ENCODE measurements at places on chromosomes 3 and 15.

- no peak for DNase-seq
Observed at GRCh38 chr3:169152319-169152718, 511.2 kb downstream of the MECOM start.

DNA sequence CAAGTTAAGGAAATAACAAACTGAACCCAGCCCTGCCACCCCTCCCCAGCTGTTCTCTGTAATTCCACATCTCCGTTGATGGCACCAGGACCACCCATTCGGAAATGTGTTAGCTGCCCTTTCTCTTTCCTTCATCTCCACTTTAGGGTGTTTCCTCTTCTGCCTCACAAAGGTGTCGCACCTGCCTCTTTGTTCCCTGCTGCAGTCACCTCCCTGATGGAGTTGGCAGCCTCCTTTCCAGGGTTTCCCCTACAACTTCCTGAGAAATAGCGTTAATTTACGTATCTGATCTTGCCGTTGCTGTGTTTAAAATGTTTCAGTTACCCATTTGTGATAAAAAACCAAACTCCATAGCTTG is 57.3 kb downstream of the GPR171 start:
- DNase-seq, result no peak

DNA sequence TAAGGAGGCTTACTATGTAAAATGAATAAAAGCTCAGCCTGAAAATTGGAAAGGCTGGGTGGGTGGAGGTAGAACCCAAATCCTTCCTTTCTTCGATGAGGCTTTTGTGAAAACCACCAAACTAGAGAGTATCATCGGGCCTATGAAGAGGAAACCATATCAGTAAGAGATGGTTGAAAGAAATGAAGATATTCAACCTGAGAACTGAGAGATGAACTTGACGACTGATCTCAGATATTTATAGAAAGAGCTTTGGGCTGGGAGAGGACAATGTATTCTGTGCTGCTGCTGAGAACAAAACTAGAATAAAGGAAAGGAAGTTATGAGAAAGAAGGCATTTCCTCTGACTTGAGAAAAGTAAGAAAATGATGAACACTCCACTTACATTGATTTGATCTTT is 236.6 kb downstream of the KCNH8 start:
- no peak for DNase-seq

GRCh38 chr3:181635141-181635540 is 76.6 kb upstream of the SOX2 start:
- DNase-seq, result no peak

- DNase-seq, result peak; percentile 24
Observed at GRCh38 chr3:59759298-59760031, 709.6 kb upstream of the CFAP20DC start.

DNA sequence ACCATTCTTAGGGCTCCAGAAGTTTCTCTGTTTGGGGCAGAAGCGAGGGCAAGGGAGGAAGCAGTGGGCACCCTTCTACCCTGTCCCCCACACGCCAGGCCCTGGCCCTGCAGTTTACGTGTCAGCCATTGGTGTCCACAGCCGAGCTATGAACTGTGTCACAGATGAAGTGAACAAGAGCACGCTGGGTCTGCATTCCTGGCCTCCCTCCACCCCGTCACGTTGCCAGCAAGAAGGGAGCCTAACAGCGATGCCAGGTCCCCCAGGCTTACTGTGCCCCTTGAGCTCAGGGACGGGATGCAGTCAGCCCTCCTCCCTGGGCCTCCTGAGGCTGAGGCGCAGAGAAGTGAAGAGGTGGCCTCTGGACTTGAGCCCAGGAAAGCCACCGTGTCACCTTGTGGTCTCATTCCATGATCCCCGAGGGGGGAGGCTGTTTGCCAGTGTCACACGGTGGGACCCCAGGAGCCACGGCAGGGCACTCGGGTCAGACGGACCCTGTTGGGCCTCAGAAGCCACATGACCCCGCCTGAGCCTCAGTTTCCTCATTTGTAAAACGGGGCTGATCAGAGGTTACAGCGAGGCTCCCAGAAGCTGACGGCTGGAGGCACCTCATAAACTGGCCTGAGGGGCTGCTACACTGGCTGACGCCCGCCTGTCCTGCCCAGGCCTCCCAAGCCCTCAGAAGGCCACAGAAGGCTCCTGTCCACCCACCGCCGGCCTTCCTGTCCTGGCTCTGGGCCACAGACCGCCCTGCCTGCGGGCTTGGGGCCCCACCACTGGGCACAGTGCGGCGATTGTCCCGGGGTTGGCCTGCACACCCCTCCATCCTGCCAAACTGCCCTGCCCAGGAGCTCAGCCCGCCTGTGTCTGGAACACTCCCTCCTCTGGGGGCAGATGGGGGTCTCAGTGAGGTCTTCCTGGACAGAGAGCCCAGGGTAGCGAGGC is 18.6 kb downstream of the IQSEC1 start:
- DNase-seq, result no peak

- no peak for DNase-seq
Observed at GRCh38 chr3:73136941-73137340, 75.5 kb downstream of the EBLN2 start.

DNA sequence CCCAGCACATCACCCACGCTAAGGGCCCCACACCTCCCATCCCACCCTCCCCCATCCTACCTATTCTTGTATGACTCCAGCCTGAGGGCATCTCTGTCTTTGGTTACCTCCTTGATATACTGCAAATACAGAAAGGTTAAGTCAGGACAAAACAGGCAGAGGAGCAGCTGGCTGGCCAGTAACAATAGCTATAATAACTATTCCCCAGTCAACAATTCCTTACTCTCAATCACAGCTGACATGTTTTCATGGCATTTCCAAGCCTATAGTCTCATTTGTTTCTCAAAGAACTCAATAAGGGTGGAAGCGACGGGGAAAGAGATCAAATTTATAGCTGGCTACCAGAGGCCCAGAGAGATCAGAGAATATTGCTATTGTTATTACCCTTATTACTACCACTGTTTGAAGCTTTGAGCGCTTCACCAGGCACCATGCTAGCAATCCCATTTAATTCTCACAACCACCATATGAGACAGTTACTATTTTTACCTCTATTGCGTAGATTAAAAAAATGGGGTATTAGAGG is 93.0 kb upstream of the C2CD4B start:
- no peak for DNase-seq

DNA sequence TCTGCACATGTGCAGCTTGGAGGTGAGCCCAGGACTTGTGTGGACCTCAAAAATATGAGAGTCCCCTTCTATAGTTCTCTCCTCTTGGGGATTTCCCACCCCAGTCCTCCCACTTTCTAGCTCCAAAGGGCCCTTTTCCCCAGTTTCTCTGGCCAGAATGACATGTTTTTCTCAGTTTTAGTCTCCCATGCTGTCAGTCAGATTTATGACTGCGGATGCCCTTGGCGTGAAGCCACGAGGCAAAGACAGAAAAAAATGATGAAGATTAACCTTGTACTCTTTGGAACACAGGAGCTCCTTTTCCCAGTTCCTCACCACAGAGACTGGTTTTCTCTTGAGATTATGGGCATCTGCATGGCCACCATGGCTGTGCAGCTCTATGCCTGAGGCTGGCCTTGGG is 72.0 kb upstream of the TTBK2 start:
- DNase-seq, result no peak

DNA sequence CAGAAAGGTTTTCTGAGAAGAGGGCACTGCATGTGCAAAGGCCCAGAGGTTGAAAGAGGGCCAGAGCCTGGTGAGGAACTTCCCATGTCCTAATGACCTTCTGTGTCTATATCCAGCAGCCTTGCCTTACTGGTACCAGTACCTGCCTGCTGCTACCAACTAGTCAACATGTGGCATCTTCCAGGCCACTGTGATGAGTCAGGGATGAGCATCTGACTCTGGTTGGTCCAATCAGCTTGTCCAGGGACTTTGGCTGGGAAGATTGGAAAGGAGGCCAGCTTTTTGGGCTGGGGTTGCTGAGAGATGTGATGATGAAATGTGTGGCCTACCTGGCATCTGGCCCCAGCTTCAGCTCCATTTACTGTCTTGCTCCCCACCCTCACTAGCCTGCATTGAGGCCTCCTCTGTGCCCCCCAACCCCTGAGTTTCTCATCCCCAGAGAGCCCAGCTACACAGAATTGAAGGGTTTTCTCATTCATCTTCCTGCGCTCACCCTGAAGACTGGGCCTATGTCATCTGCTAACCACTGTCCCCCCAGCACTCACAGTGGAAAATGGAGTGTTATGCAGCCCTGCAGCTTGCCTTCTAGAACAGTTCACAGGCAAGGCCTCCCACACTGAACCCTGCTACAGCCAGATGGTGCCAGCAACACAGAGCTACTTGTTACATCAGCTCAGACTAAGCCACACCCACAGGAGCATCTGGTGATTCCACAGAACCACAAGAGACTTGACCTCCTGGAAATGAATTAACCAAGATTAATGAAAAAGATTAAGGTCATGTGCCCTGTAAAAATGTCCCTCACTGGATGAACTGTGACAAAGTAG is 1.3 kb upstream of the TWF2 start:
- peak; percentile 93 for DNase-seq

DNA sequence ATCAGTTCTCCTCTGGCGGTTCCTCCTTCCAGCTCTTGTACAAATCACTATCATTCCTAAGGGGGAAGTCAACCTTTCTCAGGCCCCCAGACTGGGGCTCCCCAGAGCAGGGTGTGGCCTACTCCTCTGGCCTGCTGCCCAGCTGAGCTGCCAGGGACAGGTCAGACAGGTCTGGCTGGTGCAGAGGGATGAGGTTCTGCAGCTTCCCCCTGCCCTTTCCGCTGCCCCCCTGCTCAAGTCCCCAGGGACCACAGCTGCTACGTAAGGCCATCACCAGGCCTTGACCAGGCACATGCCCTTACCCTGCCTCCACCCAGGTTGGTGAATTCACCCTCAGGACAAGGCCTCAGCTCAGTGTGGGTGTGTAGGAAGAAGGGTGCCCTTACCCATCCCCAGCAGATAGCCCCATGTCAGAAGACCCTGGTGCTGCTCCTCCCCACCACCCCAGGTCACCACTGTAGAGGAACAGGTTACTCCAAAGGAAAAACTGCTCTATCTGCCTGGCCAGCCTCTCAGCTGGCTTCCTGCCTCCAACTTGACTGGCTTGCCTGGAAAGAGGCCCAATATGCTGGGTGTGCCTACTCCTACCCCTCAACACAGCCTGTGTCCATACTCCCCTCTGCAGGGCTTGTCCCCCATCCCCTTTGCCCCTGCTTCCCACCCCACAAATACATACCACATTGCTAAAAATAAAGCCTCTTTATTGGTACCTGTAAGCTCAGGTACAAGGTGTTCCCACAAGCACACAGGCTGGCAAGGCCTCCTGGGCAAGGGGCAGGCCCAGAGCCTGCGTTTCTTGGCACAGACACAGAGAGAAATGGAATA is 12.0 kb downstream of the CSRNP1 start:
- DNase-seq, result peak; percentile 51

- DNase-seq, result peak; percentile 52
Observed at GRCh38 chr3:63706321-63707085, 54.0 kb downstream of the SNTN start.

GRCh38 chr15:27081676-27082418 is 110.9 kb downstream of the GABRG3 start:
- no peak for DNase-seq

- DNase-seq, result no peak
Observed at GRCh38 chr15:100948430-100948762, 29.2 kb downstream of the LRRK1 start.

DNA sequence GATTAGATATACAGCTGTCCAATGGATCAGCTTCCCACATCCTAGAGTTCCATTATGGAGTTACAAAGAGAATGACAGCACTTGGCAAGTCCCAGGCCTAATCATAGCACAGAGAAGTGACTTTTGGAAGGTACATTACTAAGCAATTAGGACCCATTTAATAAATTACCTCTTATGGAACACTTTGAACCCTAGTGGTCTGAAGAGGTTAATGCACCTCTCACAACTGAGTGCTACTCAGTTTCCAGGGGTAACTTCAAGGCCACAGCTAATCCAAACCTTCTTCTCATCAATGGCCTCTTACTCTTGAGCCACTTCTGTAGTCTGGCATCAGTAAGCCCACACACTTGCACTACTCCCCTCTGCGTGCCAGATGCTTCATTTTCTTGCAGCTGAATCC is 34.9 kb upstream of the MEIS2 start:
- DNase-seq, result no peak

- no peak for DNase-seq
Observed at GRCh38 chr3:80586338-80586737, 818.5 kb upstream of the ROBO1 start.

DNA sequence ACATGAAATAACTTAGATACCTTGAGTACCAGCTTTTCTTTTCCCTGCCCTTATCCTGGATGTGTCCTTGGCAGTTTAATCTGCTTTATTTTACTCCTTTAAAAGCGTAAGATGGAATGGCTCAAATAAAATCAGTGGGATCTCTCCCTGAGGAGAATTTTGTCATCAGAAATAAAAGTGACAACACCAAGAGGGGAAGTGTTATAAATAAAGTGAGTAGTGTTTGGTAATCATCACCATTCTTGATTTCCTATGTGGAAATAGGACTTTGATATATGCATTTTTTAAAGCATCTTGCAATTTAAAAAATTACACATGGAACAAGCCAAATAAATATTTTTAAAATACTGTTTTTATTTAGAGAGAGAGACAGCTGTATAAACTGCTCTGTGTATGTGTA is 76.5 kb downstream of the MBNL1 start:
- no peak for DNase-seq

GRCh38 chr3:133269393-133269792 is 130.5 kb upstream of the BFSP2 start:
- DNase-seq, result no peak

DNA sequence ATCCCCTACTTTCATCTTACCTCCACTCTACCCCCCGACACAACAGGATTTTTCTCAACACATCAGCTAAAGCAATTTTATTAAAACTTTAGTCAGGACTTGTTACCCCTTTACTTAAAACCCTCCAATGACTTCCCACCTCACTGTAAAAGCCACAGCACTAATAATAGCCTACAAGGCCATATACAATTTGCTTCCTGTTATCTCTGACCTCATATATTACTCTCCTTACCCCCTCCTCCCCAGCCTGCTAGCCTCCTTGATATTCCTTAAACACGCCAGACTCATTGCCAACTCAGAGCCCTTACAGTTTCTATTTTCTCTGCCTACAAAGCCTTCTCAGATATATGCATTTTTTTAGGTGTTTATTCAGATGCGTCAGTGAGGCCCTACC is 54.4 kb downstream of the DCUN1D1 start:
- no peak for DNase-seq

GRCh38 chr3:138911621-138912020 is 35.3 kb downstream of the FOXL2 start:
- DNase-seq, result no peak

GRCh38 chr3:62562017-62562416 is 188.7 kb upstream of the FEZF2 start:
- DNase-seq, result peak; percentile 75

DNA sequence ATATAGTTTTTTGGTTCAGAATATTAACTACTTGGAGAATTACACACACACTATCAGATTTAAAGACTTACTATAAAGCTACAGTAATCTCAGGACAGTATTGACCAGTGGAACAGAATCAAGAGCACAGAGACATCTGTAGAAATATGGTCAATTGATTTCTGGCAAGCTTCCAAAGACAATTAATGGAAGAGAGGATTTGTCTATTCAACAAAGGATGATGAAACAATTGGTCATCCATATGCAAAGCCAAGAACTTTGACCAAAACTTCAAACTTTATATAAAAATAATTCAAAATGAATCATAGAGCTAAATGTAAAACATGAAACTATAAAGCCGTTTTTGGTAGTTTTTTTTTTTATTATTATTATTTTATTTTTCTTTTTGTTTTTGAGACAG is 29.8 kb upstream of the MB21D2 start:
- DNase-seq, result no peak

GRCh38 chr15:64251658-64252057 is 88.8 kb upstream of the PPIB start:
- DNase-seq, result no peak

- no peak for DNase-seq
Observed at GRCh38 chr3:152769523-152769922, 65.4 kb upstream of the P2RY1 start.
